ENCODE measurements at places on chromosomes 12 and 14. TPM values are rescaled to one million over a fixed set of nuclear protein-coding genes. Genes with fewer than 3 reads are reported as not detected.

GRCh38 chr14:89397569-89398230 is 19.3 kb downstream of the FOXN3 start:
- no peaks in the 10 kb centered on the region for H3K27me3 ChIP-seq
- no peak for DNase-seq
- H3K4me3 ChIP-seq, result no peak overlapping the region
- no peaks in the 10 kb centered on the region for H3K36me3 ChIP-seq
- H3K4me1 ChIP-seq, result no peaks in the 10 kb centered on the region

- H3K27ac ChIP-seq, result no peak overlapping the region
- H3K4me3 ChIP-seq, result no peak overlapping the region
- no peaks in the 10 kb centered on the region for H3K4me1 ChIP-seq
- peaks cover 7% of the 10 kb centered on the region for H3K27me3 ChIP-seq
- peak; percentile 56 for DNase-seq
These were observed 15.6 kb upstream of the C14orf180 start for GRCh38 chr14:104563742-104564615.

GRCh38 chr14:76352639-76353281 is 23.2 kb upstream of the ESRRB start:
- peak overlapping the region; percentile 1 for H3K4me3 ChIP-seq
- no peaks in the 10 kb centered on the region for H3K4me1 ChIP-seq
- no peaks in the 10 kb centered on the region for H3K36me3 ChIP-seq
- DNase-seq, result peak; percentile 76

GRCh38 chr14:103057372-103058163 is at the start of gene CDC42BPB:
Gene CDC42BPB (minus strand): TSS chr14:103057549. CDS start chr14:103057173, 376 bp downstream.
- H3K27me3 ChIP-seq, result no peaks in the 10 kb centered on the region
- H3K36me3 ChIP-seq, result no peaks in the 10 kb centered on the region
- H3K27ac ChIP-seq, result peak within 1 kb of the TSS; percentile 82
- peak; percentile 96 for DNase-seq
- peak within 1 kb of the TSS; percentile 94 for H3K4me3 ChIP-seq
- H3K4me1 ChIP-seq, result peaks cover 21% of the 10 kb centered on the region

- H3K27ac ChIP-seq, result no peak overlapping the region
- no peak for DNase-seq
- H3K4me1 ChIP-seq, result no peaks in the 10 kb centered on the region
- no peak overlapping the region for H3K4me3 ChIP-seq
- H3K27me3 ChIP-seq, result no peaks in the 10 kb centered on the region
These were observed 950.1 kb downstream of the VRK1 start for GRCh38 chr14:97747316-97747715.

DNA sequence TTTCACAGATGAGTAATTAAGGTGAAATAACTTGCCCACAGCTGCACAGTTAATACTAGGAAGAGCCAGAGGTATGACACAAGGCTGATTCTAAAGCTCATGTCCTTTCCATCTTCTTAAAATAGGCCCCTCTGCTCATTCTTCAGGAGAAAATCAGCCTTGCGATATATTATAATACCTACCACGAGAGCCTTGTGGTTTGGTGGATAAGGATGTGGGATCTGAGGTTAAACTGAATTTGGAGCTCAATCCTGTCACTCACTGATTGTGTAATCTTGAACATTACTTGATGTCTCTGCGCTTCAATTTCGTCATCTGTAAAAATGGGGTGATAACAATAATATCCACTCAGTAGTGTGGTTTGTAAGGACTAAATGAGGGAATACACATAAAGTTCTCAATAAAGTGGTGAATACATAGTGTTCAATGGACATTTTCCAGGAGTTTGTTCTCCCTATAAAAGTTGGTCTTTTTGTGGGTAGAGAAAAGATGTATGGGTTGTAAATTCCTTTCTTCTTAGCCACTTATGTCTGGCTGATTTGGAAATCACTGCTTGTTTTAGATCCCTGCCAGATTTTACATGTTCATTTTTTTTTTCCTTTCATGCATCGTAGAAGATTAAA is 25.1 kb upstream of the ATP2B1 start:
- H3K27me3 ChIP-seq, result no peaks in the 10 kb centered on the region
- H3K27ac ChIP-seq, result no peak overlapping the region
- peak; percentile 29 for DNase-seq

DNA sequence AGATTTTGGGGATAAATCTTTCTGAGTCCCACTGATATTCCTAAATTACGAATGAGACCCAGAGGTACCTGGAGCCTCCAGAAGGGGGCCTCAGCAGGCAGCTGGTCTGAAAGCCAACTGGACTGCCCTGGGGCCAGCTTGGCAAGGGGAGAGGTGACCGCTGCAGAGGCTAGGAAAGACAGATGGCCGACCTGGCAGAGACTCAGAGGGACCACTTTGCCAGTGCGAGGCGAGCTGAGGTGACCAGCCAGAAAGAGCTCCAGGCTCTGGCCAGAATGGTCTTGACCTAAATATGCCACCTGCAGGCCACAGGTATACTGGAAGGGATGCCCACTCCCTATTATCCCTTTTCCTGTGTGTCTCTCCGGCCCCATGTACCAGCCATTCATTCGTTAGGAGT is 256.8 kb upstream of the GARIN6 start:
- no peaks in the 10 kb centered on the region for H3K4me1 ChIP-seq
- H3K4me3 ChIP-seq, result no peak overlapping the region
- no peaks in the 10 kb centered on the region for H3K36me3 ChIP-seq
- no peak overlapping the region for H3K27ac ChIP-seq

DNA sequence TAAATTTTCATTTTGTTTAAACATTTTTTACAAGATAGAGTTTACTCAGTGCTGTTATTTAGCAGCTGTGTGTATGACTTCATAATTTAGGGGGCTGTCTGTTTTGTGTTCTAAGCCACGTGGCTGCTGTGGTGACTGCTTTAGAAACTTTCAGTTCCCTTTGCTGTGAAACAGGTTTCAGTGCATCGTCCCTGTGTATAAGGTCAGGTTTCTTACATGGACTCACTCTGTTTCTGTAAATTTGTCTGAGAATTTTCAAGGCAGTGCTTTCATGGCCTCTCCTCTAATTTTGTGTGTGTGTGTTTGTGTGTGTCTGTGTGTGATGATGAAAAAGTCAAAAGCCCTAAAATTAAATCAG is 32.4 kb downstream of the BICD1 start:
- H3K4me1 ChIP-seq, result peaks cover 18% of the 10 kb centered on the region
- peak overlapping the region; percentile 82 for H3K27ac ChIP-seq
- no peaks in the 10 kb centered on the region for H3K27me3 ChIP-seq

- H3K36me3 ChIP-seq, result no peaks in the 10 kb centered on the region
- no peak overlapping the region for H3K4me3 ChIP-seq
- H3K27me3 ChIP-seq, result no peaks in the 10 kb centered on the region
- peaks cover 9% of the 10 kb centered on the region for H3K4me1 ChIP-seq
- H3K27ac ChIP-seq, result no peak overlapping the region
These were observed 27.7 kb upstream of the ZFP36L1 start for GRCh38 chr14:68820536-68820935.

DNA sequence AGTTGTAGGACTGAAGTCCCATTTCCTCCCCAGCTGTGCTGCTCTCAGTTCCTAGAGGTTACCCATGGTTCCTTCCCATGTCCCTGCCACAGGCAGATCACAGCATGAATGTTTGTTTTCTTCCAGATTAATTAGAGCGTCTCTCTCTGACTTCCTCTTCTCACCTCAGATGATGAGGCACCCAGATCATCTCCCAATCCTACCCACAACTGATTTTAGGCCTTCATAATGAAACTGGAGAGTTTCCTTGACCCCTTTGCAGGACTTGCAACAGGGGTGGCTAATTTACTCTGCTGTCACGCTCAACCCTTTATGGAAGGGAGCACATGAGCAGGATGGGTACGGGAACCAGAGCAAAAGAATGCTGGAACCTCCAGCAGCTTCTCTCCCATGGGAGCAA is 32.1 kb upstream of the TXNRD1 start:
- no peak for DNase-seq
- H3K27me3 ChIP-seq, result no peaks in the 10 kb centered on the region

DNA sequence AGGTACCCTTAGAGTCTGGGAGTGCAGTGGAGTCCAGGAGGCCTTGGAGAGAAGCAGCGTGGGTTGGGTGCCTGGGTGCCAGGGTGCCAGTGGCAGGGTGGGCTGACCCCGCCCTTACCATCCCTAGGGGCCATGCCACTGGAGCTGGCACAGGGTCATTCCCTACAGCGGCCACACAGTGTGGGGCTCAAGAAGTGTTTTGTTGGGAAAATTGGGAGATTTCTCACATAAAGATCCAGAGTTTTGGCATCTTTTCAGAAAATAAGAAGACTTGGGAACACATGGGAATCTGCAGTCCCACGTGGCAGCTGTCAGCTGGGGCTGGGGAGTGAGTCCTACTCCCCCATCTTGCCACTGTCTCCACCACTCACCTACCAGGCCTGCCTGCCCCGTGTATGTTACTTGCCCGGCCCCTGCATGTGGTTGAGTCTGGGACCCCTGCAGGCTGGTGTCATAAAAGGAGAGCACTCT is 4.2 kb downstream of the VASH1 start:
- H3K36me3 ChIP-seq, result no peaks in the 10 kb centered on the region
- H3K4me3 ChIP-seq, result no peak overlapping the region
- no peaks in the 10 kb centered on the region for H3K27me3 ChIP-seq
- no peak for DNase-seq
- H3K4me1 ChIP-seq, result peaks cover 4% of the 10 kb centered on the region

DNA sequence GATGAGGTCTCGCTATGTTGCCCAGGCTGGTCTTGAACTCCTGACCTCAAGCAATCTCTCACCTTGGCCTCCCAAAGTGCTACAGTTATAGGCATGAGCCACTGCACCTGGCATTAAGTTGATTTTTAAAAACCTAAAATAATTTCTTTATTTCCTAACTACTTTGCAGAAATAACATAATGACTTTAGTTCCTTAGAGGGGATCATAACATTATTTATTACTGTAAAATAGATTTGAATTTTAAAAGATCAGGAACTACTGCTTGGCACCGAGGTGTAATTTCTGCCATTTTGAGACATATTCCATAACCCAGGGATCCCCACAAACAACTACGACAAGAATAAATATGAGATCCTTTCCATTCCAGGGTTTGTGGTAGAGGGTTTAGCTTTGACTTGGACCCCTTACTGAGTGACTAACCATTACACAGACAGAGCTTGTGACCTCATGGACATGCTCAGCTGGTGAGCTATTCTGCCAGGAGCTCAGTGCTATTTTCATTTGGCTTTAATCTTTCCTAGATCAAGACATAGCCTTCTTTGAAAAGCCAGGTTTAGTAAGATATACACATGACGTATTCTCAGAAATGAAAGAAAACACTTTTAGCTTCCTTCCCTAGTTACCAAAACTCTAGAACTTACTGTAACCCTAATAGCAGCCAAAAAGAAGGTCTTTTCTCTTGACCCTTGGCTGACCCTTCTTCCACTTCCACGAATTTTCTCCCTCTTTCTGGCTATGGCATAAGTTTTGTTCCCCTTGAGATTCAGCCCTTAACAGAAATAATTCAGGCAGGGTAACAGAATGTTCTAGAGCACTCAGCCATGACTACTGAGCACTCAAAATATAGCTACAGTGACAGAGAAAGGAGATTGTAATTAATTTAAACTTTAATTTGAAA is 75.1 kb upstream of the NUDT4 start:
- no peaks in the 10 kb centered on the region for H3K36me3 ChIP-seq
- no peaks in the 10 kb centered on the region for H3K4me1 ChIP-seq
- H3K4me3 ChIP-seq, result no peak overlapping the region
- no peak overlapping the region for H3K27ac ChIP-seq
- H3K27me3 ChIP-seq, result no peaks in the 10 kb centered on the region

GRCh38 chr14:77979666-77980351 is 179.9 kb downstream of the ADCK1 start:
- peaks cover 2% of the 10 kb centered on the region for H3K4me1 ChIP-seq
- H3K4me3 ChIP-seq, result no peak overlapping the region
- H3K36me3 ChIP-seq, result no peaks in the 10 kb centered on the region
- peak; percentile 62 for DNase-seq
- H3K27ac ChIP-seq, result no peak overlapping the region

GRCh38 chr12:31227401-31227981 is 98.5 kb downstream of the SINHCAF start:
- H3K27me3 ChIP-seq, result no peaks in the 10 kb centered on the region
- DNase-seq, result no peak
- H3K4me1 ChIP-seq, result no peaks in the 10 kb centered on the region
- H3K4me3 ChIP-seq, result no peak overlapping the region
- no peaks in the 10 kb centered on the region for H3K36me3 ChIP-seq

GRCh38 chr12:15631007-15631715 is 158.0 kb downstream of the EPS8 start:
- peak; percentile 39 for DNase-seq
- H3K27me3 ChIP-seq, result no peaks in the 10 kb centered on the region
- H3K4me3 ChIP-seq, result no peak overlapping the region
- H3K36me3 ChIP-seq, result no peaks in the 10 kb centered on the region

DNA sequence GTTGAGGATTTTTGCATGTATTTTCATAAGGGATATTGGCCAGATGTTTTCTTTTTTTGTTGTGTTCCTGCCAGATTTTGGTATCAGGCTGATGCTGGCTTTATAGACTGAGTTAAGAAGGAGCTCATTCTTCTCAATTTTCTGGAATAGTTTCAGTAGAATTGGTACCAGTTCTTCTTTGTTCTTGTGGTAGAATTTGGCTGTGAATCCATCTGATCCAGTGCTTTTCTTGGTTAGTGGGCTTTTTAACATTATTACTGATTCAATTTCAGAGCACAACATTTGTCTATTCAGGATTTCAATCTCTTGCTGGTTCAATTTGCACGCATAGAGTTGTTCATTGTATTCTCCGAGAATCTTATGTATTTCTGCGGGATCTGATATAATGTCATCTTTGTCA is 136.5 kb upstream of the FOXG1 start:
- H3K27ac ChIP-seq, result no peak overlapping the region
- DNase-seq, result no peak
- H3K36me3 ChIP-seq, result no peaks in the 10 kb centered on the region
- no peak overlapping the region for H3K4me3 ChIP-seq
- H3K4me1 ChIP-seq, result no peaks in the 10 kb centered on the region

DNA sequence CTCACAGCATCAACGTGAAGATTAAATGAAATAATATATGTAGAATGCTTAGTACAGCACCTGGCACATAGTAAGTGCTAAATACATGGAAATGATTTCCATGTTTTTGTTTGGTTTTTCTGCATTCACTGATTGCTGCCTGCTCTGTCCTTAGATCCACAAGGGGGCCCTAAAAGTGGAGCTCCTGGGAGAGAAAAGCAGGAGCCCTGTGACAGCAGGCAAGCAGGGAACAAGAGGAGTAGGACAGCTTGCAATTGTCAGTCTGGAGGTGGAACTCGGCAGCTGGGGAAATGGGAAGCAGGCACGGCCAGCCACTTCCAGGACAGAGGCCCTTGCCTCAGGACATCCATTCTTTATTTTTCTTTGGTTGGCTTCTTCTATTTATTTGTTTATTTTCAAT is 292.9 kb downstream of the BMP4 start:
- H3K27ac ChIP-seq, result no peak overlapping the region
- peak; percentile 6 for DNase-seq
- no peaks in the 10 kb centered on the region for H3K36me3 ChIP-seq
- no peak overlapping the region for H3K4me3 ChIP-seq

CAPZA3 gene
- not detected for total RNA-seq

CHGA gene
- total RNA-seq, result 12.7 TPM

RNU6-8 gene
- total RNA-seq, result not detected

METAP2 gene
- total RNA-seq, result 136 TPM

CSRNP2 gene
- 41.5 TPM for total RNA-seq

INSM2 gene
- total RNA-seq, result not detected

ASIC1 gene
- total RNA-seq, result 2.7 TPM

TTC9 gene
- 4.2 TPM for total RNA-seq
